Activated CD8-positive, alpha-beta memory T cell treated with anti-CD3 and anti-CD28 coated beads for 4 hours (primary cell): ENCODE measurements at places on chromosomes 13 and 19.

DNA sequence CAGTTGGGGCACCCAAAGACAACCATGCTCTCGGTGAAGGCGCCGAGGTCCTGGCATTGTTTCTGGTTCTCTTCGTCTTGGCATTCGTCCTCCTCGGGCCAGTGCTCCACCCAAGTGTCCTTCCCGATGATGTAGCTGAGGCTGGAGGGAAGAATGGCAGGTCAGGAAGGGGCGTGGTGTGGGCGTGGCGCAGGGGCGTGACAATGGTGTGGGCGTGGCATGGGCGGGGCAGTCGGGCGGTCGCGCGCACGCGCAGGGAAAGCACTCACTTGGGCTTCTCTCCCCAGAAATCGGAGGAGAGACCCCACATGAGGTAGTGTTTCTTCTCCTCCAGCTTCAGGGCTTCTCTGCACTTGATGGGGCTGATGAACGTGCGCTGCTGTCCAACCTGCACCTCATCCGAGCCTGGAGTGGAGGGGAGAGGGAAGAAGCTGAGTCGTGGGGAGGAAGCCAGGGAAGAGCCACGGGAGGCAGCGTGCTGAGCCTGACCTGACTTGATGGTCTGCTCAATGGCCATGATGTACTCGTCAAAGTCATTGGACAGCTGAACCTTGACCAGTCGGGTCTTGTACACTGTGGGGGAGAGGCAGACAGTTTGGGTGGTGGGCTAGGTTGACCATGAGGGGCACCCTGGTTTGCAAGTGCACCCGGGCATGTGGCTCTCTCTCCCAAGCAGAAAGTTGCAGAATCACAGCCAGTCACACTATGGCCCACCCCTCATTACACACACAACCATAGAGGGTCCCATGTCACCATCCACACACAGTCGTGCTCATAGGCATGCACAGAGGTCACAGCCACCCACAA, 8.1 kb upstream of the TNFSF14 start:
- no peak for DNase-seq

GRCh38 chr13:95781016-95781415, 104.1 kb downstream of the DNAJC3 start:
- no peak for DNase-seq

DNA sequence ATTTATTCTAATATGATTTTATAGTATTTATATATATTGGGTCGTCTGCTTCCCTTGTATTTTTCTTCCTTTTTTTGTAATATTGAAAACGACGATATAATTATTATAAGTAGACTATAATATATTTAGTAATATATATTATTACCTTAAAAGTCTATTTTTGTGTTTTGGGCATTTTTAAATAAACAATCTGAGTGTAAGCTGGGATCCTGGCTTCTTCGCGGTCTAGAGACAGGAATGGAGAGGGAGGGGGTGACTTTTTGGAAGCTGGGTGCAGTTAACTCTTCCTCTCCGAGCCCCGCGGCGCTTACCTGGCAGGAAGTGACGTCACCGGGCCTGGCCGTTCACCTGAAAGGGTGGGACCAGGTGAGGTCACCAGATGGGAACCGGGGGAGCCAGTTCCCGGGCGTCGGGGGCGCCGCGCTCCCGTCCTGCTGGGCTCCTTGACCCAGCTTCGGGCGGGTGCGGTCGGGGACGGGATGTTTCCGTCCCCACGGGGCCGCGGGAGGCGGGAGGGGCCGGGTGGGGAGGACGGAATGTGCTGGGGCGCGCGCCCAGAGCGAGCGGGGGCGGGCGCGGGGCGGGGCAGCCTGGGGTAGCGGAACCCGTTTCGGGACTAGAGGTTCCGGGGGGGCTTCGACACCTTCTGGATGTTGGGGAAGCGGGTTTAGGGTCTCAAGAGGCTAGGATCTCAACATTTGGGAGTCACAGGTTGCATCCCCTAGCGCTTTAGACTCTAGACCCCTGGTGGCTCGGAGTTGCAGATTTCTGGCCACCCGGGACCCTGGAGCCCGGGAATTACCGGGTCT, 2.8 kb downstream of the ZFP36 start:
- DNase-seq = peak; percentile 66

DNA sequence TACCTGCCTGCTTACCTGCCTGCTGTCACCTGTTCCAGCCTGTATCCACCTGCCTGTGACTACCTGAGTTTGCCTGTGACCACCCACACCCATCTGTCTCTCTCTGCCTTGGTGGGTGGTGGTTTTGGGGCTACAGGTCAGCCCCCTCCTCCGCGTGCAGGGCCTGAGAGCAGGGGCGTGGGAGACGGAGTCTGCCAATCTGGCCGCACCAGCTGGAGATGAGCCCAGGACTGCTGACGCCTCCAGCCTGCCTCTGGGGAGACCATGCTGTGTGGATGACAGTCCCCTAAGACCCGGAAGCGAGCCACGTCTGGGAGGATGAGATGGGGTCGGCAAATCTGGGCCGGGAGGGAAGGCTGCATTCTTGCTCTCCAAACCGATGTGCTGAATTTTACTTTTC, 15.9 kb upstream of the KCTD15 start:
- DNase-seq = no peak

- no peak for DNase-seq
These were observed 1.1 kb upstream of the PSMC4 start for GRCh38 chr19:39969681-39970424.

DNA sequence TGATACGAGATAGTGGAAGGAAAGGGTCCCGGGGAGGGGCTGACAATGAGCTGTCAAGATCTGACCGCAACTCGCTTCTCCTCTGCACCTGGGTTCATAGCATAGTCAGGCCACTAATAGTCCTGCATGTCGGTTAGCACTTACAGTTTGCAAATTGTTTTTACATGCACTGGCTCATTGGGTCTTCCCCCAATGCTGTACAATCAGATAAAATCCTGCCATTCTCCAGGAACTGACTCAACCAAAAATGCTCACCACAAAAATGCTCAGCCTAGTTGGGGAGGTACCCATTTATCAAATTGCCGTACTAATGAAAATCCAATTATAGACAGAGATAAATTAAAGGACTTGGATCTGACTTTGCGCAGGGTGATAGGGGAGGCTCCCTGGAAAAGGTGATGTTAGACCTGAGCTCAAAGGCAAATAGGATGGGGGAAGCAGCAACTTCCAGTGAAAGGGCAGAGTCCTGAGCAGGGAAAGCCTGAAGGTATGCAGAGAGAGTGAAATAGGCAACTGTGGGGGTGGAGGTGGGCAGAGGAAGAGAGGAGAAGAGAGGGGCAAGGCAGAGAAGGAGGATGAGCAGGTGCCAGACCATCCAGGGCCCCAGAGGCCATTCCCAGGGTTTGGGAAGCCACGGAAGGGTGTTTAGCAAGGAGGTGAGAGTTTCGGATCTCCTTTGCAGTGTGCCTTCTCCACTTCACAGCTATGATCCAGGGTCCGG, 326.1 kb upstream of the TSHZ3 start:
- DNase-seq = no peak

DNA sequence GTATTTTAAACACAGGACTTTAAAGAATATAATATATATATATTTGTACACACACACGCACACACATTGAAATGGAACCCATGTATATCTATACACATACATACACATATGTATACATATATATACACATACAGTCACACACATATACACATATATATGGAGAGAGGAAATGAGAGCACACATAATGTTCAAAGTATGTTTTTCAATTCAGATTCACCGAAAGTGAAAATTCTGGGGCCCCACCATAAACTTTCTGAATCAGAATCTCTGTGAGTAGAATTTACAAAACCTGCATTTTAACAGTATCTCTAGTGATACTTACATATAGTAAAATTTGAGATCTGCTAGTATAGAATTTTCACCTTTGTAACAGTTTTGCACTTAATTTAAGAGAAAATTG, 60.4 kb upstream of the OBI1 start:
- no peak for DNase-seq

- DNase-seq = no peak
These were observed 2.6 kb downstream of the P2RY11 start for GRCh38 chr19:10113964-10114650.

- no peak for DNase-seq
These were observed 70.3 kb downstream of the TEX29 start for GRCh38 chr13:111390522-111391270.

GRCh38 chr19:23527797-23528196, 132.5 kb upstream of the ZNF91 start:
- no peak for DNase-seq
